ENCODE measurements at places on chromosomes 5 and 9. TPM values are rescaled to one million over a fixed set of nuclear protein-coding genes. Genes with fewer than 3 reads are reported as not detected.

- no peak overlapping the region for H3K27ac ChIP-seq
- no peaks in the 10 kb centered on the region for H3K4me1 ChIP-seq
- H3K4me3 ChIP-seq = no peak overlapping the region
- H3K36me3 ChIP-seq = no peaks in the 10 kb centered on the region
- no peak for DNase-seq
Measured at GRCh38 chr5:128284236-128284635, 200.7 kb downstream of the SLC12A2 start.

The LHX3 gene
- total RNA-seq = not detected

The LMX1B gene
- not detected for total RNA-seq

- no peak overlapping the region for H3K27ac ChIP-seq
- no peaks in the 10 kb centered on the region for H3K36me3 ChIP-seq
- no peak for DNase-seq
- no peak overlapping the region for H3K4me3 ChIP-seq
- no peaks in the 10 kb centered on the region for H3K27me3 ChIP-seq
Measured at GRCh38 chr5:91168859-91169258, 214.3 kb downstream of the ARRDC3 start.

DNA sequence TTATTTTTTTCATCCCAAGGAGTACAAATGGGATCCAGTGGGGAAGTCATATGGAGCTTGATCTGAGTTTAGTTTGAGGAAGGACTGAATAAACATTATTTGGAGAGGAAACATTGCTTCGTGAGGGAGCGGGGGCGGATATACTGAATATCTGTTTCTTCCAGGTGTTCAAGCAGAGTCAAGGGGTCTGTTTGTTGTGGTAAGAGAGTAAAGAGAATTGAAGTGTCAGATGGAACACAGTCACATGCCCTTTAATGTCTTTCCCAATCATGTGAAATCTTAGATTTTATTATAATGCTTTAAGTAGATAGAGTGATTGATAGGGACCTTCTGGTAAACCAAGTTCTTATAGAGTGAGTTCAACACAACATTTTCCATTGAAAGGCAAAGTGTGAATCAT lies 33.7 kb downstream of the DDX46 start:
- no peak for DNase-seq
- no peaks in the 10 kb centered on the region for H3K4me1 ChIP-seq

The PLPP7 gene
- total RNA-seq = 1.3 TPM

- H3K36me3 ChIP-seq = no peaks in the 10 kb centered on the region
- no peak for DNase-seq
- H3K4me1 ChIP-seq = no peaks in the 10 kb centered on the region
- no peak overlapping the region for H3K27ac ChIP-seq
Measured at GRCh38 chr9:90017679-90018078, 412.9 kb downstream of the GADD45G start.

GRCh38 chr5:179969110-179969509 lies 61.4 kb upstream of the TBC1D9B start:
- H3K4me3 ChIP-seq = no peak overlapping the region
- no peaks in the 10 kb centered on the region for H3K36me3 ChIP-seq
- H3K4me1 ChIP-seq = no peaks in the 10 kb centered on the region
- H3K27ac ChIP-seq = peak overlapping the region; percentile 71
- H3K27me3 ChIP-seq = no peaks in the 10 kb centered on the region

GRCh38 chr9:128059365-128059983 lies 7.6 kb downstream of the NAIF1 start:
- DNase-seq = no peak
- no peak overlapping the region for H3K4me3 ChIP-seq
- H3K27me3 ChIP-seq = no peaks in the 10 kb centered on the region
- H3K36me3 ChIP-seq = peaks cover 17% of the 10 kb centered on the region
- H3K4me1 ChIP-seq = no peaks in the 10 kb centered on the region
- H3K27ac ChIP-seq = no peak overlapping the region

DNA sequence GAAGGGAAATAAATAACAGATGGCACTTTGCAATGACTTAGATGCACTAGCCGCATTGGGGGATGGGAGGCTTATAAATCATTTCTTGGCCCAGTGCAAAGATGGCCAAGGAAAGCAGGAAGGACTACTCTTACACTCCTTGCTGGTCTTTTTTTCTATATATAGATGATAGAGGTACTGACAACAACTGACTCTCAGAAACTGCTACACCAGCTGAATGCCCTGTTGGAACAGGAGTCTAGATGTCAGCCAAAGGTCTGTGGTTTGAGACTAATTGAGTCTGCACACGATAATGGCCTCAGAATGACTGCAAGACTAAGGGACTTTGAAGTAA lies 1.7 kb downstream of the CCNG1 start:
- H3K4me3 ChIP-seq = peak overlapping the region; percentile 68
- no peak overlapping the region for H3K27ac ChIP-seq
- DNase-seq = no peak
- H3K4me1 ChIP-seq = no peaks in the 10 kb centered on the region
- peaks cover 29% of the 10 kb centered on the region for H3K36me3 ChIP-seq

The CSF2 gene
- not detected for total RNA-seq

Measured in Peyer's patch (tissue), 4 donors.